ENCODE measurements at places on chromosomes 6 and 20.
A peak's percentile ranks its signal among the peaks of the same experiment; 100 is the strongest.

- DNase-seq, result no peak
Measured at GRCh38 chr20:56716806-56717205, 87.7 kb downstream of the TFAP2C start.

- no peak for DNase-seq
Measured at GRCh38 chr20:3896302-3896701, 7.1 kb downstream of the PANK2 start.

DNA sequence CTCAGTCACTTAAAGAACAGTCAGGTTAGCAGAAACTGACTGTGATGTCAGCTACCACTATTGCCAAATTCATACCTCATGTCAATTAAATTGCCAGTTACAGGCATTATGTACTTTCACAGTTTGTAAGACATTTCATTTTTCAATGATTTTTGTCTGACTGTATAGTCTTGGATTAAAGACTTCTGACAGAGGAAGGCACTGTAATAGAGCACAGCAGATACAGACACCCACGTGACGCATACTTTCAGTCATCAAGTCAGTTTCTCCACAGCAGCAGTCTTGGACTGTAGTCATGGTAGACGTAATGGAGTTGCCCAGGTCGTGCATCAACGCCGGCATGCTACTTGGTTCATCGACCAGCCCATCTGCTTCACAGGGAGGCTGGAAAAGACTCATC, 29.5 kb upstream of the ELOVL5 start:
- DNase-seq, result no peak

- no peak for DNase-seq
Measured at GRCh38 chr20:10217721-10218410, 764 bp upstream of the SNAP25 start.

DNA sequence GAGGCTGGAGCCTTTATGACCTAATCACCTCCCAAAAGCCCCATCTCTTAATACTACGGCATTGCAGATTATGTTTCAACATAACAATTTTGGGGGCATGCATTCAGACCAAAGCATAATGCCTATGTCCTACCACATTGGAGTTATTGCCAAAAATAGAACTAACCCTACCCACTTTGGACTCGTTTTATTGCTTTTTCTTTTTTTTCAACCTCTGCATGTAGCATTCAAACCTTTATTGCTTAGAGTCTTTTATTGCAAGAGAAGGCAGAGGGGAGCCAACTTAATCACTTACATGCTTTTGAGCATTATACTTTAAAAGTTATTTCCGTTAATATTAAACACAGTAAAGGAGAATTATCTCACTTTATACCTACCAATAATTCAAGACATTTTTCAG, 8.1 kb upstream of the MBOAT1 start:
- DNase-seq, result no peak

DNA sequence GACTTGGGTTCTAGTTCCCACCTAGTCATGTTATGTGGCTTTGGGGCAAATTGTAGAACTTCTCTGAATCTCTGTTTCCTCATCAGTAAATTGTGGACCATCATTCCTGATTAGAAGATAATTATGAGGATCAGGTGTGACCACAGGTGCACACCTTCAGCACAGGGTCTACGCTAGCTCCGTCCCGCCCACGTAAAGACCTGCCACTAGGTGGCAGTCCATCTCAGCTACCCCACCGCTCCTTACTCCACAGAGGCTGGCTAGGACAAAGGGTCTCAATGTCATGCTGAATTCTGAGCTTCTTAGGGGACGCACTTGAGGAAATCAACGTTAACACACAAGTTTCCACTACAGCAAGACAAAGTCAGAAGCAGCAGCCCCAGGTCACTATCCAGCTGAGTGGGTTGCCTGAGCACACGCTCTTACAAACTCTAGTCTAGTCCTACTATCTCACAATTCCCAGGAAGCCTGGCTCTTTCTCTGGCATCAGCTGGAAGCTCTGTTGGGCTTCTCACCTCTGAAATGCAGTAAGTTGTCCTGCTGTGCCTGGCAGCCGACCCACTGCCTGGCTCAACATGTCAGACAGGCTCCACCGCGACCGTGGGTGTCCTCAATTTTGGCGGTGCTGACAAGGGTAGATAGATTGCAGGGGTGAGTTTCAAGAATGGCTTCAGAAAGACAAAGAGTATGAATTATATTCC, 2.0 kb upstream of the PLCG1 start:
- DNase-seq, result peak; percentile 61

DNA sequence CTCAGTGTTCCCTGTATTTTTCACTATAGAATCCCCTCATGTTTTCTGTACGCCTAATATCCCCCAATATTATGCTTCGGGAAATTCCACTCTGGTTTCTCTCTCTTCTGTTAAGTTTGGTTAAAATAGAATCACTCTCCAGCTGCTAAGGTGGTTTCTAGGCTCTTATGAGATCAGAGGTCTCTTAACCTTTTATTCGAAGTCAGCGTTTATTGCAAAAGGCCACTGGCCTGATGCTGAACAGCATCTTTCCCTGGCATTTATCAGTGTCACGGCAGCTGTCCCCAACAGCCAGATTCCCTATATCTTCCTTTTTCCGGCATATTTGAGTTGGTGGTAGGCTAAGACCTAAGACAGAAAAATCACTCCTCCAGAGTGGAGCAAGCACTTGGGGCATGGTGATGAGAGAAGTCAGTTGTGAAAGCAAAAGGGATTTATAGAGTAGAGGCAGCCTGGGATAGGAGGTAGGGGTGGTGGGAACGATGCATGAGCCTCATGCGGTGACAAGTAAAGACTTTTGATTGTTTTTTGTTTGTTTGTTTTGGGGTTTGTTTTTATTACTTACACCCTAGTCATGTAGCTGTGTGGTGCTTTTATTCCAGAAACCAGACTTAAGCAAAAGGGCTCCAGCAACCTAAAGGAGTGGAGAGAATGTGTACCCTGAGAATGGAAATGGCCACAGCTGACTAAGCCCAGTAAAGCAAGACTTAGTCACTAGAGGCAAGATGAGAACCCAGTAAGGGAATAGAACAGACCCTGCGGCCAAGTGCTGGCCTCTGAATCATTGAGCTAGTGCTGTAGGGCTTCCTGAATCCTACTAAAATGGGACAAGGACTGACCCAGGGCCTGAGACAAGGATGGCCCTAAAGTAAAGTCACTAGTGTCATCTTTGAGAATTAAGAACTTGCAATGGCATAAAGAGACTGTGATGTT, 233.0 kb upstream of the PRND start:
- DNase-seq, result no peak

GRCh38 chr6:117919775-117920729, 13.0 kb downstream of the SLC35F1 start:
- DNase-seq, result no peak

DNA sequence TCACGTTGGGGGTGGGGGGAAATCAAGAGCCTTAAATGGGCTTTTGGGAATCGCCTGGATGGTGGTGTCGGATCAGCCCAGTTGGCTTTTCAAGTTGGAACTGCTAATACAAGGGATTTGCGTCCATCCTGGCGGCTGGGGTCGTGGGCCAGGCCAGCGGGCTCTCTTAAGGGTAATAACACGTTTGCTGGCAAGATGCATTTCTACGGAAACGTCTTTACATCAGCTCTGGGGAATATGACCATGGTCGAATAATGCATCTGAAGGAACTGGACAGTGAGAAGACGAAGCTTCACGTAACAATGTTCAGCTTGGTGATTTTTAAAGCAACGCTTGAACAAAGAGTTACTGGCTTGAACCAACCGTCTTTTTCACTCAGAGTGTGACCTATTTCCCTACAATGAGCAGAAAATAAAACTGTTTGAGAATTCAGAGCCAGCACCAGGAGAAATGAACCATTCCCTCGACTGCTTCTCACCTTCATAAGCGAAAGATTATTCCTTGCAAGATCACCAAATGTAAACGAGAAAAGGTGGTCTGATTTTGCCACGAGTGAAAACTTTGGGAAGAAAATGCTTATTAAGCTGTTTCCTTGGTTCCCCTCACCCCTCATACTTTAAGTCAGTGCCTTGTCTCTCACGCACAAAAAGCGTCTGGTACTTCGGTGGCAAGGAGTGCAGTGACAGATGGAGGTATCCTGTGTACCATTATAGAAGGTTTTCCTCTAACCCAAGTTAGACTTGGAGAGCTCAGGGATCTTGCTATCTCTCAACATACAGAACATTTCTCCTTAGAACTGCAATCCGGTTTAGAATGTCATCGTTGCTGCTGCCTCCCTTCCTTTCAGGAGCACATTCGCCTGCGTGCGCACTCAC, 1.4 kb upstream of the MARCKS start:
- no peak for DNase-seq

- no peak for DNase-seq
Measured at GRCh38 chr6:161363286-161363685, 89.4 kb upstream of the AGPAT4 start.

GRCh38 chr20:25018425-25018824, 25.9 kb upstream of the APMAP start:
- no peak for DNase-seq

DNA sequence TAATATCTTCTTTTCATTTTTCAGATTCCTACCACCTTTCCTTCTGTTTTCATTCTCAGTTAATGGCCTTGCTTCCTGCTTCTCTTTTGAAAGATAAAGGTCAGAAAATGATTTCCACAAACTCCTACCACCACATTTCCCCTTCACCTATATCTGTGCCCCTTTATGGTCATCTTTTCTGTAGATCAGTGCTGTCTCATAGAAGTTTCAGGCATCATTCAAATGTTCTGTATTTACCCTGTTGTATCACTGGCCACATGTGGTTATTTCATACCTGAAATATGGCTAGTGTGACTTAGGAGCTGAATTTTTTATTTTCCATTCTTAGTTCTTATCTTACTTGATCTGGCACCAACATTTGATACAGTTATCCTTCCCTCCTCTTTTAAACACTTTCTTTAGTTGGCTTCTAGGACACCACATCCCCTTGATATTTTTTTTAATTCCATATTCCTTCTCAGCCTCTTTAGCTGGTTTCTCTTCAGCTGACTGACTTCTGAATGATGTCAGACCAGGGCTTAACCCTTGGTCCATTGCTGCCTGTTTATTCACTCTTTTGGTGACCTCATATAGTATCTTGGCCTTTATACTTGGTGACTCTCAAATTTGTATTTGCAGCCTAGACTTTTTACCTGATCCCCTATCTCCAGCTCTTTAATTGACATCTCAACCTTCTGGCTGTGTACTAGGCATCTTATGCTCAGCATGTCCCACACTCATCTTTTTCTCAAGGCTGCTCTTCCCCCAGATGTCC, 81.0 kb downstream of the ATRN start:
- DNase-seq, result no peak

DNA sequence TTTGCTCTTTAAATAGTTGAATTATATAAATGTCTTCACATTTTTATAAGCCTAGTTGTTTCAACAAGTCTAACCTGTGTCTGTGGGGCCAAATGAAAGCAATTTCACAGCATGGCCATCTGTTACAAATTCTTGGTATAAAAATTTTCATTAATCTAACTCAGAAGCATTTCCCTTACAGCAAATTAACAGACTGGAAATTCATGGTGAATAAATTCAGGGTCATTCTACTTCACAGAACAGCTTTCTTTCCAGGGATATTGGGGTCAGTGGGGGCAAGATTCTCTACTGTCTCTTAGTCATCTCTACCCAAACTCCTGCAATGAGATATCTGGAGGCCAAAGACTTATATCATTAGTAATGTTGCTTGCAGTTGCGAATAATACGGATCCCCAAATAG, 352.1 kb downstream of the MMUT start:
- DNase-seq, result no peak

GRCh38 chr6:157550114-157550989, 169.4 kb downstream of the ZDHHC14 start:
- DNase-seq, result no peak

- no peak for DNase-seq
Measured at GRCh38 chr20:44479643-44480042, 4.0 kb downstream of the TTPAL start.

DNA sequence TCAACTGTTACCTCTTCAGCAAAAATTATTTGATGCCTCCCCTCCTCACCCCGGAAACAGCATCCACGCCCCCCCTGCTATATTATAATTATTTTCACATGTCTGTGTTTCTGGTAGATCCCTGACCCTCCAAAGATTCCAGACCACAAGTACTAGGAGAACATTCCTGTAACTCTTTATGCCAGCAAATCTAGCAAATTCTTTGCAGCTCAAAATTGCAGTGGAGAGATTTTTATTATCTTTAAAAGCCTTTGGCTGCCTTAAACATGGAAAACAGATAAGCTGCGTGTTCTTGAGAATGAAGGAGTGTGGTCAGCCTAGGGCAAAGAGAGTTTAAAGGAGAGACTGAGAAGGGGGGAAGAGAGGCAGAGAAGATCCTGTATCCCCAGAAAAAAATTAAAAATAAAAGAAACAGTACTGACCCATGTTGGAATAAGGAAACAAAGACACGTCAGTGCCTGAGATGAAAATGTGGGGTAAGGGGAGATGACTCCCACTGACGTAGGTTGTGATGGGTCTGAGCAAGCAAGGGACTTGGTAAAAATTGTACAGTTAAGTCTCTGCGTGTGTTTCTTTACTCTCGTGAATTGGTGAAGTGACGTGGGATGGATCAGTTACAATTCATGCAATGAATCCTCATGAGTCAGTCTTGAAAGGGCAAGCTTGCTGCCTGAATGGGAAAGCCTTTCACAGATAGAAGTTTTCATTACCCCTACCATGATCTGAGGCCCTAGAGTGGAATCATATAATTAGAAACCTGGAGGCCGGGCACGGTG, 8.3 kb downstream of the ID4 start:
- no peak for DNase-seq

DNA sequence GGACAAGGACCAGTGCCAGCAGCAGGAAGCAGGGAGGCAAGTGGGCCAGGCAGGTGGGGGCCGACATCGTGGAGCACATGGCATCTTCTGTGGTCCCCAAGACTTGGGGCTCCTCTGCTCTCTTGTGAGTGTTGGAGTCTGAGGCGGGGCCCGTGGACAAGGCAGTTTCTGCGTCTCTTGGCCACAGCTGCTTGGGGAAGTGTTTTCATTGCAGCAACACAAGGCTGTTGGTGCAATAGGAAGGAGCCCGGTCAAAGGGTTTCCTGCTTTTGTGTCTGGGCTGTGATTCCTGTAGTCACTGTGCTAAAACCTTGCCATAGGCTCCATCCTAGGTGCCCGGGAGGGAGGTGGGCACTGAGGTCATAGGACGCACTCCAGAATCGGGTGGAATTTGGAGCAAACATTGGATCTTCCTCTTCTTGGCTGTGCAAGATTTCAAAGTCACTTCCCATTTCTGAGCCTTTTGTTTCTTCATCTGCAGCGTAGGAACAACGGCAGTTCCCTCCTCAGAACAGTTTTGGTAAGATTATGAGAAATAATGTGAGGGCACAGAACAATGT, at the start of gene SIRPB2:
SIRPB2 (minus strand) TSS at position 140 of the 560 bp plus-strand sequence; CDS start at position 79, 61 bp downstream.
- no peak for DNase-seq

GRCh38 chr6:75446241-75446880, 47.2 kb downstream of the FILIP1 start:
- peak; percentile 13 for DNase-seq

GRCh38 chr20:44361021-44361420, 5.5 kb downstream of the HNF4A start:
- DNase-seq, result no peak

Data from T-helper 1 cell (primary cell).